ENCODE measurements at places on chromosomes 2 and 18. TPM values are rescaled to one million over a fixed set of nuclear protein-coding genes. Genes with fewer than 3 reads are reported as not detected.

DNA sequence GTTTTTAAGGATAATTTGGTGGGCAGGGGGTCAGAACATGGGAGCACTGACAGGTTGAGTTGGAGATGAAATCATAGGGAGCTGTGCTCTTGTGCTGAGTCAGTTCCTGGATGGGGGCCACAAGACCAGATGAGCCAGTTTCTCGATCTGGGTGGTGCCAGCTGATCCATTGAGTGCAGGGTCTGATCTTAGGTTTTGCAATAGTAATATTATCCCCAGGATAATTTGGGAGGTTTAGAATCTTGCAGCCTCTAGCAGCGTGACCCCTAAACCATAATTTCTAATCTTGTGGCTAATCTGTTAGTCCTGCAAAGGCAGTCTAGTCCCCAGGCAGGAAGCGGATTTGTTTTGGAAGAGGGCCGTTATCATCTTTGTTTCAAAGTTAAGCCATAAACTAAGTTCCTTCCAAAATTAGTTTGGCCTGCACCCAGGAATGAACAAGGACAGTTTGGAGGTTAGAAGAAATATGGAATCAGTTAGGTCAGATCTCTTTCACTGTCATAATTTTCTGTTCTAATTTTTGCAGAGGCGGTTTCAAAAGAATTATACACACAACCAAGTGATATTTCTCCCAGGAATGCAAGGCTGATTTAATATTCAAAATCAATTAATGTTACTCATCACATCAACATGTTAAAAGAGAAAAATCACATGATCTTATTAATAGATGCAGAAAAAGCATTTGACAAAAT, 23.0 kb downstream of the DBI start:
- no peak for DNase-seq

GRCh38 chr2:54954705-54955357, 95.4 kb downstream of the RTN4 start:
- DNase-seq = no peak

- DNase-seq = no peak
Observed at GRCh38 chr2:131567891-131568290, 40.2 kb downstream of the CCDC74A start.

DNA sequence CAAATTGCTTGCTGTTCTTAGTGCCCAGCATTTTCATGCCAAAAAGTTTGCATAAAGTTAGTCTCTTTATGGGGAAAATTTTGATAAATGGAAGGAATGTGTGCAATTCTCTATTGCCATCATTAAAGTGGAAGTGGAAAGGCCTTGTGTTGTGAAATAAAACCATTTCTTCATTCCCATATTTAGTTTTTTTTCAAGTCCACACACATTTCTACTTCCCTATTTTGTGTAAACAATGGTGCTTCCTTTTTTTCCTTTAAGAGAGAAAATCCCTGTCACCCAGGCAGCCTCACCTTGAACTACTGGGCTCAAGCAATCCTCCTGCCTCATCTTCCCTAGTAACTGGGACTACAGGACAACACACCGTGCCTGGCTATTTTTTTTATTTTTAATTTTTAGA, 42.3 kb upstream of the NCOA1 start:
- no peak for DNase-seq

- DNase-seq = no peak
Observed at GRCh38 chr2:63792530-63792929, 49.2 kb upstream of the UGP2 start.

DNA sequence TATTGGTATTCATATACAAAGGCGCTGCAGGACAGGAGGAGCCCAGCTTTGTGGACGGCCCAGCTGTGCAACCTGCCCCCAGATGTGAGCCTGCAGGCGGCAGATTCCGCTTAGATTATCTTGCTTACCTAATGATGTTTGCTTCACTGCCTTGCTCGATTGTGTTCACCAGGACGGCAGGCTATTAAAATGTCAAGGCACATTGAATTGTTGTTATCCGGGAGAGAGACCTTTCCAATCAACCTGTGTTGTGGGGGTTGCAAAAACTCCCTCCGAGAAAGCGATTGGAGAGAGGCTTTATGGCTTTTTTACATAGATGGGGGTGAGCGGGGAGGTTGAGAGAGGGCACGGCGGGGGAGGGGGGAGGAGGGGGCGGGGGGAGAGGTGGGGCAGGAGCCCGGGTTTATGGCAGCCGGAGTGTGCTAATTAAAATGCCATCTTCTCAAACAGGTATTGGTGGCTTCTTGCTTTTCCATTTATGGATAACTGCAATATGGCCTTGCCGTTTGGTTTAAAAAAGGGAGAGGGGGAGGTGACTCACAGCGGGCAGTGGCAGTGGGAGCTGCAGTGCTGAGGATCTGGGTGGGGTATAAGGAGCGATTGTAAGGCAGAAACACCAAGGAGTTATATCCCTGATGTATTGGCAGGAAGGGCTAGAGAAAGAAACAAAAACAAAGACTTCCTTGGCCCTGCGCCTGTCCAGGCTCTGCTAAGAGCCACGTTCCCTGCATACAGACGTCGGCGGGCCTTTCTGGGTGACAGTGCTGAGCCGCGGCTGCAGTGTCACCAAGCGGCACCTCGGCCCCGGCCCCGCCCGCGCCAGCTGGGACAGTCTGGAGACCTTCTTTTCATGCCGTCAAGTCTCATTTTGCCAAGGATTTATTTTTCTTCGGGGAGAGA, 97.2 kb downstream of the INSIG2 start:
- DNase-seq = no peak

- no peak for DNase-seq
Observed at GRCh38 chr2:118923371-118923770, 18.6 kb upstream of the MARCO start.

- DNase-seq = no peak
Observed at GRCh38 chr2:168678153-168678853, 124.1 kb upstream of the NOSTRIN start.

DNA sequence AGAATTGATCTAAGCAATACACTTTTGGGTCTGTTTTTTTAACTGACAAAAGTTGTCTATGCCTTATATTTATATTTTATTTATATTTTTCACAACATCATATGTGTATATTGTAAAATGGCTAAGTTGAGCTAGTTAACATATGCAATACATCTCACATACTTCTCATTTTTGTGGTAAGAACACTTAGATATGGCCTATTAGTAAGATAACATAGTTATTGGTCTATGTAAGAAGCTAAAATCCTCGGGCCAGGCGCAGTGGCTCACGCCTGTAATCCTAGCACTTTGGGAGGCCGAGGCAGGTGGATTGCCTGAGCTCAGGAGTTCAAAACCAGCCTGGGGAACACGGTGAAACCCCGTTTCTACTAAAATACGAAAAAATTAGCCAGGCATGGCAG, 275.6 kb upstream of the ID2 start:
- DNase-seq = no peak

GRCh38 chr2:152037743-152038435, 61.0 kb downstream of the CACNB4 start:
- no peak for DNase-seq

The DSC2 gene
- total RNA-seq = 393 TPM

The NIFK gene
- total RNA-seq = 46.7 TPM

The REG3G gene
- not detected for total RNA-seq

The PPP1R1C gene
- 9.2 TPM for total RNA-seq

The TMEM178A gene
- total RNA-seq = 0.29 TPM

The CERKL gene
- not detected for total RNA-seq

The MC5R gene
- not detected for total RNA-seq
